ENCODE measurements at places on chromosomes 2 and 18. TPM values are rescaled to one million over a fixed set of nuclear protein-coding genes. Genes with fewer than 3 reads are reported as not detected.

Gene CD8B2
- total RNA-seq, result not detected

Gene GNLY
- not detected for total RNA-seq

Gene EIF2AK3
- 15.2 TPM for total RNA-seq

Gene DPP4
- total RNA-seq, result 0.76 TPM

Gene LAMA1
- total RNA-seq, result not detected

Gene ELOA2
- not detected for total RNA-seq

Gene MC2R
- total RNA-seq, result not detected

Gene NOL4
- total RNA-seq, result not detected

Gene HOXD11
- 6.1 TPM for total RNA-seq

Gene ATP6V1C2
- 1.2 TPM for total RNA-seq

Gene SYT4
- total RNA-seq, result not detected
